H1 (cell line): ENCODE measurements at places on chromosomes 2 and 18.

GRCh38 chr2:63853527-63854310, 12.0 kb downstream of the UGP2 start:
- no peak for DNase-seq

DNA sequence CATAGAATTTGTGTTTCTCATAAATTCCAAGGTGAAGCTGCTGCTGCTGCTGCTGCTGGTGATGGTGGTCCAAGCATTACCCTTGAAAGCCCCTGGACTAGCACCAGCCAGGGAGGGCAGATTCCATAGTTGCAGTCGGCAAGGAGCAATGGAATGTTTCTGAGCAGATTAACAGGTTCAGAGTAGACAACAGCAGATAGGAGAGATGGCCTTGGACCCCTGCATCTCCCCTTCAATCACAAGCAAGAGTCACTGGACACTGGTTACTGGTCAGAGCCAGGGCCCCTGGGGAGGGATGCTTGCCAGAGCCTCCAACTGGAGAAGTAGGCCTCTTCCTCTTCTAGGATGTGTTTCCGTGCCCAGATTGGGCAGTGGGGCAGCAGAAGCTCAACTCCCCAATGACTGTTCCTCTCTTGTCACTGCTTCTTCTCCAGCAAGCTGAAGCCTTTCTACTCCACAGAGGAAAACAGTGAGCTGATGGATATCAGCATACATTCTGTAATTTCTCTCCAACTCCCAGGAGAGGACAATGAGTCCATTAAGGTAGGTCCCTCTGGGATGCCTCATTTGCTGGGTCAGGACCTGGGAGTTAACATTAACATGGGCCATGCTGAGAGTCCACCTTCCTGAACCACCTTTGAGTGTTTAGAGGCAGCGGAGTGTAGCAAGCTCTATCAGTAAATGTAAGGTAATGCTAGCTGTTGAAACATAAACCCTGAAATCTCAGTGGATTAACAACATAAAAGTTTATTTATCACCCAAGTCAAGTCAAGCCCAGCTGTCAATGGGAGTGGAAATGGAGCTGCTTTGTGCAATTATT, 35.3 kb downstream of the MROH2A start:
- no peak for DNase-seq

GRCh38 chr2:152434395-152435182, 99.6 kb downstream of the FMNL2 start:
- no peak for DNase-seq

DNA sequence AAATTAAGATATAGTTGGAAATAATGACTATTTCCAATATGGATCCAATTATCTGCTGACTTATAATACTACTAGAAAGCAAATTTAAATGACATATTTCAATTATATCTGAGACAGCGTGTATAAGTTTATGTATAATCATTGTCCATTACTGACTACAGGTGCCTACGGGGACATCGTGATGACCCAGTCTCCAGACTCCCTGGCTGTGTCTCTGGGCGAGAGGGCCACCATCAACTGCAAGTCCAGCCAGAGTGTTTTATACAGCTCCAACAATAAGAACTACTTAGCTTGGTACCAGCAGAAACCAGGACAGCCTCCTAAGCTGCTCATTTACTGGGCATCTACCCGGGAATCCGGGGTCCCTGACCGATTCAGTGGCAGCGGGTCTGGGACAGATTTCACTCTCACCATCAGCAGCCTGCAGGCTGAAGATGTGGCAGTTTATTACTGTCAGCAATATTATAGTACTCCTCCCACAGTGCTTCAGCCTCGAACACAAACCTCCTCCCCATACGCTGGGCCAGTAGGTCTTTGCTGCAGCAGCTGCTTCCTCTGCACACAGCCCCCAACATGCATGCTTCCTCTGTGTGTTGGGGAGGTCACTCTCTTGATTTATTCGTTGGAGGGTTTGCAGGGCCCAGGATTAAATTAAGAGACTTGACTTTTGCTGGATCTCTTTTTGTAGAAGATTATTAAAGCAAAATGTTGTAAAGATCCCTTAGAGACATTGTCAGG, 194.4 kb downstream of the RPIA start:
- DNase-seq = no peak

GRCh38 chr18:52334896-52335295, 5.1 kb upstream of the DCC start:
- DNase-seq = no peak

DNA sequence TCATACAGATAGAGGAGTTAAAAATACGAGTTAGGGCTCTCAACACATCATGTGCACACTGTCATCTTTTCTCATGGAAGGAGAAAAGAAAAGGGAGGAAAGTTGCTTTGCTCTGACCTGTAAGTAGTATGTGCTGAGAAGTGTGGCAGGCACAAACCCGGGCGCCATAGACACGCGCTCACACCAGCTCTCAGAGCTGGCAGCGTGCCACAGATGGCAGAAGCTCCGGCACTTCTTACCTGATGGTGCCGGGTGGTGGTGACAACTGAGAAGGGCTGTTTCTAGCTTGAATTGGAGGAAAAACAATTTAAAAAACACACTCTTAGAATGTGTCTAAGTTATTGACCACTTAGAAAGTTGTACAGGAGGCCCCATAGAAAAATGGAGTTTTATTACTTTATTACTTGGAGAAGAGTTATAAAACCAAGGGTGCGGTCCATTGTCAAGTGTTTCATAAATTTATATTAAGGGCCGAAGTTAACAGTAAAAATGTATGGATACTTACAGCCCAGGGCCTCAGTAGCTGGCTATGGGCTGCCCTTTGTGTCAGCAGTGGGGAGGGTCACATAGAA, 92.2 kb downstream of the DPP4 start:
- no peak for DNase-seq

DNA sequence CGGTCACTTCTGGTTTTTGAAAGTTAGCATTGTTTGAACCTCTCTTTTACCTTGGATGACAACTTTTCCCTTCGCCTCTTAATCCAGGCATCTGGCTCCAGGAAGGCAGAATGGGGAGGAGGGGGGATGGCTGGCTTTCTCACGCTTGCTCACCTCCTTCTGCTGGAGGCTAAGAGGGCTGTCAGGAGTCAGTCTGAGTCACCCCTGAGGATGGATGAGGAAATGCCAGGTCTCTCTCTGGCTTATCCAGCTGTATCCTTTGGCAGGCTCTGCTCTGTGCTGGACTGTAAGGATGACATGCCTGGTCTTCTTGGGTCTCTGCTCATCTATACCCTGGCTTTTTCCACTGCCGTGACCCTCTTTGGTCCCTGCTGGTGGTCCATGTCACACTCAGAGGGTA, 142.9 kb upstream of the GYPC start:
- no peak for DNase-seq
